Fibroblast of lung (primary cell): ENCODE measurements at places on chromosomes 16 and 17.

- DNase-seq = no peak
These were observed 1.1 kb downstream of the HSD17B1 start for GRCh38 chr17:42553866-42554249.

DNA sequence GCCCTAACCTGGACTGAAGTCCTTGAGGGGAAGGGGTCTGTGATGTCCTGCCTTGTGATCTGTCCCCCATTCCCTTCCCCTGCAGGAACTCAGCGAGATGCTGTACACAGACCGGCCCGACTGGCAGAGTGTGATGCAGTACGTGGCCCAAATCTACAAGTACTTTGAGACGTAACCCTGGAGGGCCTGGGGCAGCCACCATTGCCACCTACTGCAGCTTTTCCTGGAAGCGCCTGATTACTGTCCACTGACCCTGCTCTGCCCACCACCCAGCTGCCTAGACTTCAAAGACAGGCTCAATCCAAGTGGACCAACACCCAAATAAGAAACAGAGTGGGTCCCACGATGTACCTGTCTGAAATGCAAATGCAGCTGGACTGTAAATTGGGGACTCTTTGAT lies 153.4 kb downstream of the LGALS9B start:
- DNase-seq = no peak

GRCh38 chr16:24540602-24541210 lies 1.3 kb downstream of the RBBP6 start:
- no peak for DNase-seq

GRCh38 chr16:86033016-86033474 lies 134.1 kb downstream of the IRF8 start:
- DNase-seq = peak; percentile 6

DNA sequence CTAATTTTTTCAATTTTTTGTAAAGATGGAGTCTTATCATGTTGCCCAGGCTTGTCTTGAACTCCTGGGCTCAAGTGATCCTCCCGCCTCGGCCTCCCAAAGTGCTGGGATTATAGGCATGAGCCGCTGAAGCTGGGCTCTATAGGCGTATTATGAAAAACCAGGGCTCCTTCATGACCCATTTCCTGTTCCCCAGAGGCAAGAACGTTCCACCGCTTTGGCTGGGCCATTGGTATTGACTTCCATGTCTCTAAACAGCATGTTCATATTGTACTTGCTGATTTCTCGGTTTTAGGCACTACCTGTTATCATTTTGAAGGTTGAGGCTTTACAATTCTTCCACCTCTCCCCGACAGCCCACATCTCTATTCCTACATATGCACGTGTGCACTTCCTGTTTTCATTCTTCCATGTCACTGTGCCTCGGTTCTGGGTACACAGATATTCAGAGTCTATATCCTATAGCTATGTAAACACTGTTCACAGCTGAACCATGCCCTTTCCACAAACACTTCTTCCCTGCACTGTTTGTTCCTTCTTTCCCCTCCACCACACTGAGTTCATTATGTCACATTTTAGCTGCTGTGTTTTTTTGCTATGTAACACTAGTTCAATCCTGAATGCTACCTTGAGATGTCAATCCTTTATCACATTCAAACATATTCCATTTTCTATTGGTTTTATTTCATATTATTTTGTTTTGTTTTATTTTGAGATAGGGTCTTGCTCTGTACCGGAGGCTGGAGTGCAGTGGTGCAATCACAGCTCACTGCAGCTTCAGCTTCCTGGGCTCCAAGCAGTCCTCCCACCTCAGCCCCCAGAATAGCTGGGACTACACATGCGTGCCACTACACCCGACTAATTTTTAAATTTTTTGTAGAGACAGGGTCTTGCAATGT lies 16.8 kb upstream of the MAPK3 start:
- DNase-seq = no peak

DNA sequence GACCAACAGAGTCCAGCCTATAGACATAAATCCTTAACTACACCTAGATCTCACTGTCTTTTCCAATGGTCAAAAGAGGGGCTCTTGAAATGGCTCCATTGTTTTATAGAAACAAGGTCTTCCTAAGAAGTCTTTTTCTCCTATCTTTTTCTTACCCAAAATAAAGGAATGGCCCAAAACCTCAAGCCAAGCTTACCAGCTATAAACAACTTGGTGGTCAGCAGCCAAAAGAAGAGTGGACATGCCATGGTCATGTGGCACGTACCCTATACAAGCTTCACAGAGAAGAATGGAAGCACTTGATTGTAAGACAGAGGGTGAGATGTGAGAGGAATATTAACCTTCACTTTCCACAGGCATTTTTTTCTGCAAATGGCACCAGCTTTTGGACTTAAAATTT lies 82.1 kb upstream of the GNAO1 start:
- DNase-seq = no peak

DNA sequence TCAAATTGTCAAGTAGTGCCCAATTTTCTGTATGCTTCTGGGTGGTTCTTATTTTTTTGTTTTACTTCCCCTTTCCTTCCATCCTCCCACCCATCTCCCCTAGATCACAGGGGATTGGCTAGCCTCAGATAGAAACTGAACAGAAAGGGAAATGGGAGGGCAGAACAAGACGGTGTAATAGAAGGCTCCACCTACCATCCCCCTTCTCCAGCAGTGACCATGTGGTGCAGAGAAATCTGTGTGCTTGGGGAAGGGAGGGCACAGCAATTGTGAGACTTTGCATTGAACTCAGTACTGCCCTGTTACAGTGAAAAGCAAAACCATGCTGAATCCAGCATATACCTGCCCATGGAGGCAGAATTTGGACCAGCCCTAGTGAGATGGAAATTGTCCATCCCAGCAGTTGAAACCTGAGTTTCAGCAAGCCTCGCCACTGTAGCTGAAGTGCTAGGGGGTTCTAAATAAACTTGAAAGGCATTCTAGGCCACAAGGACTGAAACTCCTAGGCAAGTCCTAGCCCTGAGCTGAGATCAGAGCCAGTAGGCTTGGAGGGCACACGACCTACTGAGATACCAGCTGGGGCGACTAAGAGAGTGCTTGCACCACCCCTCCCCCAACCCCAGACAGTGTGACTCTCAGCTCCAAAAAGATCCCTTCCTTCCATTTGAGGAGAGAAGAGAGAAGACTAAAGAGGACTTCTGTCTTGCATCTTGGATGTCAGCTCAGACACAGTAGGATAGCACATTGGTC lies 5.2 kb downstream of the SLFN11 start:
- no peak for DNase-seq

GRCh38 chr16:78195797-78196196 lies 96.3 kb downstream of the WWOX start:
- DNase-seq = no peak

GRCh38 chr17:33927732-33928133 lies 327.4 kb upstream of the CCL2 start:
- peak; percentile 5 for DNase-seq

- no peak for DNase-seq
These were observed 69.5 kb downstream of the AMFR start for GRCh38 chr16:56355786-56356275.

DNA sequence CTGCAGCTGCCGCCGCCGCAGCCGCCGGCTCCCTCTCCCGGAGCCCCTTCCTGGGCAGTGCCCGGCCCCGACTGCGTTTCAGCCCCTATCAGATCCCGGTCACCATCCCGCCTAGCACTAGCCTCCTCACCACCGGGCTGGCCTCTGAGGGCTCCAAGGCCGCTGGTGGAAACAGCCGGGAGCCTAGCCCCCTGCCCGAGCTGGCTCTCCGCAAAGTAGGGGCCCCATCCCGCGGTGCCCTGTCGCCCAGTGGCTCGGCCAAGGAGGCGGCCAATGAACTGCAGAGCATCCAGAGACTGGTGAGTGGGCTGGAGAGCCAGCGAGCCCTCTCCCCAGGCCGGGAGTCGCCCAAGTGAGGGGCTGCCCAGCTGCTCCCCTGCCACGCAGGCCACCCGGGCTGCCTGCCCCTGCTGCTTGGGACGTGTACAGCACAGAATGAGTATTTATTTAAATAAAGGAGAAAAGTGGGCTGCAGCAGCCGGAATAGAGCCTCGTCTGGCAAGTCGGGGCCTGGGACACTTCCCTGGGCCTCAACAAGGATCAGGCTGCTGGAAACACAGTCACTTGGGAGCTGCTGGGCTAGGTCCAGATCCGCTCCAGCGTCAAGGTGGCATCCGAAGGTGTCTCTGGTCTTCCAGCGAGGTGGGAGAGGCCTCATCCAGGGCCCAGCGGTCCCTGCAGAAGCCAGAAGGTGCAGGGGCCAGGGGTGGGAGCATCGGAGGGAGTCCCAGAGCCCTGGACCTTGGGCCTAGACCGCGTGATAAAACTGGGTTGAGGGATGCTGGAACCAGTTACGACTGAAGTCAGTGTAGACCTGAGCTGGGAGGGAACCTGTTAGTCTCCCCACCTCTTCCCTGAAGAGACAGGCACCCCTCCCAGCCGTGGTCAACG lies 8.8 kb downstream of the TBX2 start:
- peak; percentile 57 for DNase-seq

DNA sequence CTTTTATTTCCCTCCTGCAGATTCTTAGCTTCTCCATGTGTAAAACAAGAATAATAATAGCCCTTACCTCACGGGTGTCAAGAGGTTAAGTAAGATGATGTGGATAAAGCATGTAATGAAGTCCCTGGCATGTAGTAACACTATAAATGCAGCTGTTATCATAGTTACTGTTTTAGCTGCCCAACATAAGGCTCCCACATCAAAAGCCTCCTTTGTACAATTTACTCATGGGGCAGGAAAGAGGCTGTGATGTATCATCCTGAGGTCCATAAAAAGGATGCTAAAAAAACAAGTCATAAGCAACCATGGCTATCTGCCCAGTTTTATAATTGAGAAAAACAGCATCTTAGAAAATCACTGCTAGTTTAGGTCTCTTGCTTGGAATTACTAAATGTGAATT lies 339.7 kb downstream of the CA10 start:
- DNase-seq = no peak

GRCh38 chr16:21603928-21604327 lies 4.6 kb downstream of the METTL9 start:
- DNase-seq = peak; percentile 56

DNA sequence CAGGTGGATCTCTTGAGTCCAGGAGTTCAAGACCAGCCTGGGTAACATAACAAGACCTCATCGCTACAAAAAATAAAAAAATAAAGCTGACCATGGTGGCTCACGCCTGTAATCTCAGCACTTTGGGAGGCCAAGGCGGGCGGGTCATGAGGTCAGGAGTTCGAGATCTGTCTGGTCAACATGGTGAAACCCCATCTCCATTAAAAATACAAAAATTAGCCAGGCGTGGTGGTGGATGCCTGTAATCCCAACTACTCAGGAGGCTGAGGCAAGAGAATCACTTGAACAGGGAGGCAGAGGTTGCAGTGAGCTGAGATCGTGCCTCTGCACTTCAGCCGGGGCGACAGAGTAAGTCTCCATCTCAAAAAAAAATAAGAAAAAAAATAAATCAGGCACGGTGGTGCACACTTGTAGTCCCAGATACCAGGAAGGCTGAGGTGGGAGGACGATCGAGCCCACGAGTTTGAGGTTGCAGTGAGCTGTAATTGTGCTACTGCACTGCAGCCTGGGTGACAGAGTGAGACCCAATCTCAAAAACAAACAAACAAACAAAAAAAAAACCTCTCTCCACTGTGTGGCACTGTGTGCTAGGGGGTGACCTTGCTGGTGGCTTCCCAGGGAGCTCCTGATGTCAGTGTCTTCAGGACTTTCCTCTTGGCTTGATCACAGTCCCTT lies 19.8 kb upstream of the MAPK3 start:
- DNase-seq = no peak

DNA sequence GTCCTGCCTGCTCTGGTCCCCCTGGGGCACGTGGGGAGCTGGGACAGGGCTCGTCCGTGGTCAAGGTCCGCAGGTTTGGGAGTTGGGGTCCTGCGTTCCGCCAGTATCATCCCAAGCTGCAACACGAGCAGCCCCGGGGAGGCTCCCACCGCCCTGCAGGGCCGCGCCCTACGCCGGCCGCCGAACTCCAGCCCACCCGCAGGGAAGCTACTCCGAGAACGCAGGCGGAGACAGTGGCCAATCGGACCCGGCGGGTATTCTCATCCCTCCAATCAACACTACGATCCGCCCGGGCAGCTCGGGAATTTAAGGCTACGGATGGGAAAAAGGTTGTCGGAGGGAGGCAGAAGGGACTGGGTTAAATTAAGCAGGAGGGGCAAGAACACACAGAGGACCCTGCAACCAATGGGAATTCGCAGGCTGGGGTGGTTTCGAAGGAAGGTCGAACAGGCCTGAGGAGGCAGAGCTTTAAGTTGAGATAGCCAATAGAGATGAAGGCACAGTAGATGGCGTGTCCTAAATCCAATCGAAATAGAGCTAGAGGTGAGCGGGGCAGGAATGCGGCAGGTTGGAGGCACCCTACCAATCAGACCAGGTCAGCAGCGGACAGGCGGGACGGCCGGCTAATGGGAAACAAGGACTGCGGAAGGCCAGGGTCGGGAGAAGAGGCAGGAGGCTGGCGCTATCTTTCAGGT lies 626 bp downstream of the SPAG7 start:
- peak; percentile 100 for DNase-seq

- DNase-seq = no peak
These were observed 155.1 kb upstream of the CCL2 start for GRCh38 chr17:34099859-34100515.

DNA sequence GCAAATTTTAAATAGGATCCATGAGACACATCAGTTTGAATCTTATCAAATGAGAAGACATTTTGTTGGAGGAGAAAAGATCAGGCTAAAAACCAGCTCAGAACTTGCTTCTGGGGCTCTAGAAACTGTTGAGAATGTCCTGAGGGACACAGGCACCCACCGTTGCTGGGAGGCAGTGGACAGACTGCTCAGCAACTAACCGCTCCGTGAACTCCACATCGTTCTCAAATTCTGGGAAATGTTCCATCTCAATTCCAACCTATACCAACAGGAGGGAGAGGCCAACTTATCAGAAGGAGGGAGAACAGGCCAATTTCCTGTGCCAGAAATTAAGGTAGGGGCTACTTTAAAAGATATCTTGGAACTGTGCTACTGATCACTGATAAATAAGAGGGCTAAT lies 8.3 kb downstream of the TAT start:
- no peak for DNase-seq

DNA sequence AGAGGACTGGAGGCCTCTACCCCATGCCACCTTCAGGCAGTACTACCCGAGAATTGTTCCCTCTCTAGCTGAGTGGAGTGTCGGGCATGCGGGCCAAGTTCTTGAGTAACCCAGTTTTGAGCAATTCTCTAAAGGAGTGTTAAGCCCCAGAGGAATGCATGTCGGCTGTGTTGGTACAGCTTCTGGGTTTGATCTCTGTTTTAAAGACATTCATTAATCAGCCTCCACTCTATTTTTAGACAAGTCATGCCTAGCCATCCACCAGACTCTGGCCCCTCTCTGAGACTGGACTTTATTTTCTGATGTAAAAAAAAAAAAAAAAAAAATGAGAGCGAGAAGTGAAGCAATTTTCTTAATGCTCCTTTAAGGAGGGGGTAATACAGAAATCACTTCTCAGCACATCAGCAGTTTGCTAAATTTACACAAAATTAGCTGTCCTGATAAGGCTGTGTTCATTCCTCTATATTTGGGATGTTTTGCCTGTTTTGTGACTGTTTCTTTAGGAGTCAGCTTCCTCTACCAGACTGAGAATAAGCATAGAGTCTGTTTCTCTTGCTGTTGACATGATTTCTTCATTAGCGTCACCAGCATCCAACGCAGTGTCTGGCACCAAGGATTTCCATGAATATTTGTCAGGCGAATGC lies 88.7 kb downstream of the AXIN2 start:
- peak; percentile 76 for DNase-seq

- DNase-seq = no peak
These were observed 39.2 kb downstream of the ITGAM start for GRCh38 chr16:31298958-31299357.

GRCh38 chr17:78697554-78698343 lies 84.3 kb downstream of the CYTH1 start:
- DNase-seq = peak; percentile 81

- peak; percentile 88 for DNase-seq
These were observed 384.9 kb downstream of the GRIN2A start for GRCh38 chr16:9797306-9797705.

- DNase-seq = peak; percentile 35
These were observed 24.5 kb downstream of the STXBP4 start for GRCh38 chr17:54992797-54993639.
